ENCODE measurements at places on chromosomes 7 and 10.

DNA sequence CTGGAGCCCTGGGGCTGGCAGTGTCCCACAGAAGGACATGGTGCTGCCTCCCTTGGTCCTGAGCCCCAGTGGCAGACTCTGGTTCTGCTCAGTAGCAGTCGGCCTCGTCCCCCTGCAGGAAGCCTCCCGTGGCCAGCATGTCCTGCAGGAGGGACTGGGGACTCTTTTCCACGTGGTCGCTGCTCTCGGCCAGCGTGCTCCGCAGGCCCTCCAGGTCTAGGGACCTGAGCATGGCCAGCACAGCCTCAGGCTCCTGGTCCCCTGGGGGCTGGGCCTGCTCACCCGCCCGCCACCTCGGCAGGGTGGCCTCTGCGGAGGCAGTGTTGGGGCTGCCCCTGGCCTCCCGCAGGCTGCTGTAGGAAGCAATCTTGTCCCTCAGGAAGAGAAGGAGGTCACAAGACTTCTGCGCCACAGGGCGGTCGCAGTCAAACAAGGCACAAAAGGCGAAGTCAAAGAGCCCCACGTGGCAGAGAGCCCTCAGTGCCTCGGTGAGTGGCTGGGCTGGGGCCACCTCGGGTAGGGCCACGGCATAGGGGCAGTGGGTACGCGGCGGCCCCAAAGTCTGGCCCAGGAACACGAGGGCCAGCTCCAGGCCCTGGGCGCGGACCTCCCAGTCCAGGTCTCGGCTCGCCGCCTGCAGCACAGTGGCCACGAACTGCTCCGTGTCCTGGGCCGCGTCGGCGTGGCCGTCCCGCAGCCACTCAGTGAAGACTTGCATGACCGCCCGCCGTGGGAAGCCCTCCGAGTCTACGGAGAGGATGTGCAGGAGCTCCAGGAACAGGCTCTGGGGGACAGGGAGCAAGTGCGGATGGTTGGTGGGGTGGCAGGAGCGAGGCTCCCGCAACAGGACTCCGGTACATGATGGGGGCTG is 17.1 kb downstream of the BRAT1 start:
- no peak for DNase-seq

GRCh38 chr7:111741811-111742240 is 179.5 kb upstream of the IMMP2L start:
- peak; percentile 11 for DNase-seq

DNA sequence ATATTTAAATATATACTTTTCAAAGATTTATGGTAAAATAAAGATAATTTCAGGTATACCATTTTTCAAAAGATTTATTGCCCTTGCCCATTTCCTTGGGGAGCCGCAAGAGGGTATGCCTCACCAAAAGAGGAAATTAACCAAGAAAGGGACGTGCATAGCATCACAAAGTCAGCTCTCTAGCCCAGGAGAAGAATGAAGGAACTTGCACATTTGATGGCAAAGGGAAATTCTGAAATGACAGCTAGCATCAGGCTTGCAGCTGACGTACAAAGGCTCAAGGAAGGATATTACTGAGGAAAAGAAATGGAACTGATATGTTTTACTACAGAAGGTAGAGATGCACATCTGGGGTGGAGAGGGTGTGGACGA is 93.6 kb upstream of the RSU1 start:
- DNase-seq, result no peak

- DNase-seq, result no peak
Observed at GRCh38 chr7:92916770-92917224, 80.4 kb upstream of the CDK6 start.

DNA sequence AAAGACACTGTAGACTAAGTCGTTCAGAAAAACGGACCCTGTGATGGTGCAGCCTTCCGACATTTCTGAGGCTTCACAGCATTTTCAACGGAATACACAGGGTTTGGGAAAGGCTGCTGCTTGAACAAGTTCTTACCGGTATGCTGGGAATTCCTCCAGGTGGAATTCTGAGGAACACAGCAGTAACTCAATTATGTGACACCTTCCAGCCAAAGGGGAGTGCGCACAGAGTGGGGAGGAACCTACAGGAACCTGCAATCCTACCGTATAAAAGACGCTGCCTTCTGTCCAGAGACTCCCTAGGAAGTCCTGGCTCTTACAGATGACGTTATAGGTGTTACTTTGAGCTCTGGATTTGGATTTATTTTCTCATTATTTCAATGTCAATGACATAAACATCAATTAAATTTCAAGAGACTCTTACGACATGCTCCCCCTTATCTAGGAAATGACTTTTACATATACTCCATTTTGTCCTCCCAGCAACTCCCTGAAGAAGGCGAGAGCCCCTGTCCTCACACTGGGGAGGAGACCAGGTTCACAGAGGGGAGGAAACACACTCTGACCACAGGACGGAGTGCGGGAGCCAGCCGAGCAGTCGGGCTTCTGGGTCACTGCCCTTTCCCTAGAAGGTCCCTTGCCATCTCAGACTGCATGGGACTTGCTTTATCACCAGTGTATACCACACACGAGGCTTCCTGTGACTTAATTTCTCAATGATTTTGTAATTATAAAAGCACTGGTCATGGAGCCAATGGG is 27.9 kb downstream of the VIPR2 start:
- DNase-seq, result no peak

GRCh38 chr7:150855476-150856302 is 3.4 kb downstream of the AOC1 start:
- DNase-seq, result no peak

DNA sequence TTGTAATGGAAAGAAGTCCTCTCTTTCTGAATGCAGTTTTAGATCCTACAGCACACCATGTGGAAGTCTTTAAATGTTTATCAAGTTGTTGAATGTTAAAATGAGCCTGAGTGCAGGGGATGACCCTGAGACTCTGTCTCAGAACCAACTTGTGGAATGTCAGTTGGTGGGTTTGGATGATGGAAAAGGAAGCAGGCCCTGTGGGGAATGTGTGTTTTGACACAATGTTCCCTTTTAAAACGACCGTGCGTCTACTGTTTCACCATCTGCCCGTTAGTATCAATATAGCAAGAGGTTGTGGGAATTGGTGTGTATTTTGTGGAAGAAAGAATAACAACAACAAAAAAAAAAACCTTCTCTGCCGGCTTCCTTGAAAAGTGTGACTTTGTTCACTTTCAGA is 8.3 kb downstream of the DYNC1I1 start:
- no peak for DNase-seq

- DNase-seq, result peak; percentile 14
Observed at GRCh38 chr7:30510124-30511075, 5.8 kb upstream of the GGCT start.

GRCh38 chr10:7424315-7424714 is 13.5 kb upstream of the SFMBT2 start:
- peak; percentile 5 for DNase-seq

GRCh38 chr7:98215561-98216495 is 4.6 kb downstream of the BHLHA15 start:
- no peak for DNase-seq

DNA sequence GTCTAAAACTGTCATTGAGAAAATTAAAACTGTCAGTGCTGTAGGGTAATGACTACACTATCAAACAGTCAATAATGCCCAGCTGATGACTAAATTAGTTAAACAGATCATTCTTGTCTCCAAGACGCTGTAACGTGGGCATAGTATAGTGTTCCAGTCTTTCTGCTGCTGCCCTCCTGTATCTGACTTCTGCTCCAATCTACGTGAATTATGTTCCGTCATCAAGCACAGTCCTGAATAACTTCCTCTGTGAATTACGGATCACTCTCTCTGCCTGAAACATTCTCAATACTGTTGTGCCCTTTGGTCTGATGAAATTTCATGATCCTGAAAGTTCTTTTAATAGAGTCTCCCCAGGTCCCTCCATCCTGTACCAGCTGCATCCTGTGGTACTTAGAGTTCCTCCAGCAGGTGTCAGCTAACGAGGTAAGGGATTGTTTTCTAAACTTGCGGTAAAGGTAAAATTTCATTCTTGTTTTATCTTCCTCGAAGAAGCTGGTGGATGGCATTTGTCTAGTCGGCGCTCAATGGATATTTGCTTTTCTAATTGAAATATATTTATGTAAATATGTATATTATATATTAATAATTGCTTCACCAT is 393.5 kb upstream of the ADARB2 start:
- DNase-seq, result no peak

DNA sequence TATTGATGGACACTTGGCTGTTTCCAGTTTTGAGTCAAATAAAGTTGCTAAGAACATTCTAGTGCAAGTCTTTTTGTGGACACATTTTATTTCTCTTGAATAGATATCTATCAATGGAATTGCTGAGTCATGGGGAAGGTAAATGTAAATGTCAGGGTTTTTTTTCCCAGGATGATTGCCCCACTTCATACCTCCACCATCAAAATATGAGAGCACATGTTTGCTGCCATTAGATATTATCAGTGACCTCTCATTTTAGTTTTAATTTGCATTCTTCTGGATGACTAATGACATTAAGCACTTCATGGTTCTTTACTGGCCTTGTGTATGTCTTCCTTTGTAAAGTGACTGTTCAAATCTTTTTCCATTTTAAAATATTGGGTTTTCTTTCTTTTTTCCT is 45.7 kb downstream of the PAPSS2 start:
- no peak for DNase-seq

DNA sequence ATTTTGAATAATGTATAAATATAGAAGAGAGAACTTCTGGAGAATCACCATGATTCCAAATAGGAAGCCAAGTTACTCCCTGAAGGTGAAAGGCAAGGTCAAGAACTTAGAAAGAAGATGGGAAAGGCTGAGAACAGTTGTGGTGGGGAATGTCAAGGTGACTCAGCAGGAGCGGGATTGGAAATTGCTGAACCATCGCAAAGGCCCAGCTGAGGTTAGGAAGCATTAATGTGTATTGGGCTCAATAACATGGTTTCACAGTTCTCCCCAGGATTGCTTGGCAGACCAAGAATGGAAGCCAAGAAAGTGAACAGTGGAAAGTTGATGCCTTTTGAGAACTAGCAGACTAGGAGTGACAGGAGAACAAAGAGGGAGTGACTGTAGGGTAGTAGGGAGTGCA is 133.3 kb downstream of the VTI1A start:
- no peak for DNase-seq

GRCh38 chr7:127437837-127438236 is 45.3 kb upstream of the ZNF800 start:
- DNase-seq, result no peak
